Kasumi-1 (cell line): ENCODE measurements at places on chromosomes 12 and 14.

GRCh38 chr14:95222870-95223398 lies 65.6 kb upstream of the DICER1 start:
- DNase-seq, result no peak

GRCh38 chr12:77842430-77842829 lies 11.7 kb downstream of the NAV3 start:
- DNase-seq, result no peak

DNA sequence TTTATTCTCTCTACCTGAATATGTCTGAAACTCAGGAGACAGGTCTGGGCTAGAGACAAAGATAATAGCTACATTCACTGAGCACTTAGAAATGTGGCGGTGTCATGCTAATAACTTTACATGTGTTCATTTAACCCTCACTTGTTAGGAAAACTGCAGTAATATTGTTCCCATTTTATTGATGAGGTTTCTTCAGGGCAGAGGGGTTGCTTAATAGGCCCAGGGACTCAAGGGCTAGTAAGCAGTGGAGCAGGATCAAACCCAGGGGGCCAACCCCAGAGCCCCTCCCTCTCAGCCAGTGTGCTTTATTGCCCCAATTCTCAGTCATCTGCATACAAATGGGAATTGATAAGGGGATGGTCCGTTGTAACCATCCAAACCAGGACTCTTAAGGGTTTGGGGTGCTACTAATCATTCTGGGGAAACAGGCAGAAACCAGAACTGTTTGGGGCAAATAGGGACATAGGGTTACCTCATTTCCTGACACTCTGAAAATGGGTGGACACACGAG lies 142.8 kb upstream of the AMIGO2 start:
- DNase-seq, result no peak

DNA sequence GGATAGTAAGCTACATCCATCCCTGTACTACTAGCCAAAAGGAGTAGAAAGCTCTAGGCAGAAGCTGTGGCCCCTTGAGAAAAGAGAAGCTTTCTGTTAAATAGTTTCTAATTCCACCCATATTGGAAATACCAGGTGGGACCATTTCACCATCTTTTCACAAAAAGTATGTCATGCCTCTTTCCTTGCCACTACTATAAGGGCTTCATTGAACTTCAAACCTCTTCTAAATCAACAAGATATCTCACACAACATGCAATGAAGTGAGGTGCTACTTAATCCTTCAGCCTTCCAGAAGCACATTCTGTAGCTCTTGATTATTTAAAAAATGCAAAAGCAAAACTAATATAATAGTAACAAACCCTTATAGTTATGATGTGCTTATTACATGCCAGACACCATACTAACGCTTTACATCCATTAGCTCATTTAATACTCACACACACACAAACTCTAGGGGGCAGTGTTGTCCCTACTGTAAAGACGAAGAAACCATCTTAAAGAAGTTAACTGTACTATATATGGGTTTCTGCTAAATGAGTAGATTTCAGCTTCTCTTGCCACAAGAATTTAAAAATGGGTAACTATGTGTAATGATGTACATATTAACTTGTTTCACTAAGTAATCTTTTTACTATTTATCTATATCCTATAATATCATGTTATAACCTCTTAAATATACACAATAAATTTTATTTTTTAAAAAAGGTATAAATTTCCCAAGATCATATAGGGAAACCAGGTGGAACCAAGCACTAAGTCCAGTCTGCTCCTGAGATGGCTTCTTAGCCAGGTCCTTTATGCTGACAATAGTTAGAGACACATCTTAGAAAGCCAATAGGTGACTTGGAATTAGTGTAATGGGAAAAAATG lies 124.4 kb downstream of the RPS29 start:
- peak; percentile 92 for DNase-seq

- DNase-seq, result peak; percentile 47
These were observed 37.0 kb upstream of the TMEM263 start for GRCh38 chr12:106918746-106919145.

DNA sequence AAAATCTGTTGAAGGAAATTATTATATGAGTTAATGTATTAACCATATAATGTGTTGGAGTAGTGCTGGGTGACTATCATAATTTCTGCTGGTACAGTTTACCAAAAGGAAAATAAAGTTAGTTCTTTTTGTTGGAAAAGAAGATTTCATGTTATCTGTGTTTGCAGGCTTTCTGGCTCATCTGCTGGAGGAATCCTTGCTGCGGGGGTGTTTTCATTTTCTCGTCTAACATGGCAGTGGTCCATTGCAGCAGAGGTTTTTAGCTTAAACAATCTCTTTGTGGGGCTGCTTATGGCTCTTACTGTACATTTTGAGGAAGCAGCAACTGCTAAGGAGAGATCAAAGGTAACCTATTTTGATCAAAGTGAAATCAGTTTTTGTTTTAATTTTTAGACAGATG lies 24.1 kb downstream of the TMEM260 start:
- no peak for DNase-seq

DNA sequence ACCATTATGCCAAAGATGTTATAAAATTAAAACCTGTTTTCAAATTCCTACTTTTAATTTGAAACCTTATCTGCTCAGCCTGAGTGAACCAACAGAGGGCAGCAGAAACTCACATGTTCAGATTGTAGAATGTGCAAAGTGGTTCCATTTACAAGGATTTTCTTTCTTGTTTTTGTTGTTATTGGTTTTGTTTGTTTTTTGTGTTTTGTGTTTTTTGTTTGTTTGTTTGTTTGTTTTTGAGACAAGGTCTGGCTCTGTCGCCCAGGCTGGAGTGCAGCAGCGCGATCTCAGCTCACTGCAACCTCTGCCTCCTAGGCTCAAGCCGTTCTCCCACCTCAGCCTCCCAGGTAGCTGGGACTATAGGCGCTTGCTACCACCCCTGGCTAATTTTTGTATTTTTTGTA lies 22.8 kb upstream of the GARIN2 start:
- peak; percentile 45 for DNase-seq

- no peak for DNase-seq
These were observed 52.0 kb upstream of the SOCS2 start for GRCh38 chr12:93520454-93520853.

- no peak for DNase-seq
These were observed 34.7 kb upstream of the AMIGO2 start for GRCh38 chr12:47114481-47114892.

GRCh38 chr14:80428171-80428570 lies 216.9 kb upstream of the DIO2 start:
- DNase-seq, result no peak

GRCh38 chr12:26715232-26715631 lies 117.8 kb downstream of the ITPR2 start:
- no peak for DNase-seq

- no peak for DNase-seq
These were observed 1.2 kb downstream of the ITGB7 start for GRCh38 chr12:53205747-53206419.

DNA sequence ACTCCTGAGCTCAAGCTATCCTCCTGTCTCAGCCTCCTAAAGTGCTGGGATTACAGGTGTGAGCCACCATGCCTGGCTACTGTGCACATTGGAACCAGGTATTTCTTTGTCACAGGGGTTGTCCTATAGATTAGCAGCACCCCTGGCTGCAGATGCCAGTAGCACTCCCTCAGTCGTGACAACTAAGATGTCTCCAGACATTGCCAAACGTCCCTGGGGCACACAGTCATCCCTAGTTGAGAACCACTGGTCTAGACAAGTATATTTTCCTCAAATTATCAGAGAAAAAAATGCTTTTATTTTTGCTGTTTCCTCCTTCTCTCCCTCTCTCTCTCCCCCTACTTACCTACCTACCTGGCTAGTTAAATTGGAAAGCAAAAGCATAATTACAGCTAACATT lies 17.9 kb upstream of the P2RX7 start:
- no peak for DNase-seq

GRCh38 chr14:105138551-105139111 lies 29.9 kb downstream of the JAG2 start:
- DNase-seq, result no peak

DNA sequence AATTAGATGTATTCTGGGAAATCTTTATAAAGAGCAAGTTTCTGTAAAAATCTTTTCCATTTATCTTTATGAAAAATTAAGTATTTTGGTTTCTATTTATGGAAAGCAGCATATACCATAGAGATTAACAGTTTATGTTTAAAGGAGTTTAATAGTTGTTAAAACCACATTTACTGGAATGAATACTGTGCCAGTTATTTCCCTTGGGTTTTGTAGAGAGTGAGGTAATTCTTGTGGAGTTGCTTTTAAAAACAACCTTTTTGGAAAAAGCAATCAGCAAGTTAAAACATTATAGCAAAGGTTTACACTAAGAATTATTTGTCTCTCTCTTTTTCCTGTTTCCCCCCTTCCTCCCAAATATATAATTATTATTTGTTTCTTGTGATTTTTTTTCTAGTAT lies 34.9 kb downstream of the AEBP2 start:
- no peak for DNase-seq

DNA sequence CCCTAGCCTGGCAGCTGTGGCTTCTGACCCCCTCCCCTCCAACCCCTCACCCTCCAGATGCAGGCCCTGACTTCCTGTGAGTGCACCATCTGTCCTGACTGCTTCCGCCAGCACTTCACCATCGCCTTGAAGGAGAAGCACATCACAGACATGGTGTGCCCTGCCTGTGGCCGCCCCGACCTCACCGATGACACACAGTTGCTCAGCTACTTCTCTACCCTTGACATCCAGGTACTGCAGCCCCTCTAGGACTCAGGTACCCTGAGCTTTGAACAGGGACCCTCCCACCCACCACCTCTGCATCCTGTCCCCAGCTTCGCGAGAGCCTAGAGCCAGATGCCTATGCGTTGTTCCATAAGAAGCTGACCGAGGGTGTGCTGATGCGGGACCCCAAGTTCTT lies 6.0 kb upstream of the IRF9 start:
- no peak for DNase-seq

- DNase-seq, result peak; percentile 51
These were observed 4.6 kb downstream of the MTRFR start for GRCh38 chr12:123237646-123238329.

GRCh38 chr12:46082490-46083200 lies 92.3 kb upstream of the SCAF11 start:
- DNase-seq, result no peak

GRCh38 chr14:63039866-63040265 lies 5.4 kb downstream of the KCNH5 start:
- peak; percentile 64 for DNase-seq

DNA sequence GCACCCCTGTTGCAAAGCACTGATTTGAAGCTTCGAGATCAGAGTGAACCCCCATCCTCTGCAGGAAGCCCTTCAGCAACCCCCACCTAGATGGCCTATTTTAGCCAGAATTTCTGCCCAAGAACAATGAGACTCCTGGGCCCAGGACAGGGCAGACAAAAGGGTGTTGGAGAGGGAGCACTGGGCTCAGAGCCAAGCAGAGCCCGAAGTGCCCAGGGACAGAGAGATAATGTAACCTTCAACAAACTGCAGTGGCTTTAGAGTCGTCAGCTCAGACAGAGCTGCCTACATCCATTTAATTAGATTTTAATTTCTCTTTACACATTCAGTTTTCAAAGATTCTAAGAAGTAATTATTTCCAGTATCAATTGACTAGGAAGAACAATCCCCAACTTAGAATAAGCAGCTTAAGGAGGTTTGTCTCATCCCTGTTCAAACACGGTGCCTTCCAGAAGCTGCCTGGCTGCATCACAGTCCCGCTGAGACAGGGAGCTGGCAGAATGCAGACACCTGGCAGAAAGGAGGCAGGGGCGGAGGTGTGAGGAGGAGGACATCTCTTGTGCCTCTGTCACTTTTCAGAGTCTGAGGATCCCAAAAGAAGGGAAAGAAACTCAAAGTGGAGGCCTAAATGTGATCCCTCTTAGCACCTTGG lies 504.9 kb upstream of the CCDC196 start:
- no peak for DNase-seq

DNA sequence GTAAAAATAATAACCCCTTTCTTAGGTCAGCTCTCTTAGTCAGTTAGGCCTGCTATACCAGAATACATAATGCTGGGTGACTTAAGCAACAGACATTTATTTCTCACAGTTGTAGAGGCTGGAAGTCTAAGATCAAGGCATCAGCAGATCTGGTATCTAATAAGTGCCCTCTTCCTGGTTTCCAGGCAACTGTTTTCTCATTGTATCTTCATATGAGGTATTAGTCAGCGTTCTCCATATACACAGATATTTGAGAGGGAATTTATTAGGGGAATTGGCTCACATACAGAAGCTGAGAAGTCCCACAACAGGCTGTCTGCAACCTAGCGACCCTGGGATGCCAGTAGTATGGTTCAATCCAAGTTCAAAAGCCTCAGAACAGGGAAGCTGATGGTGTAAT lies 896.0 kb downstream of the GALC start:
- DNase-seq, result no peak

DNA sequence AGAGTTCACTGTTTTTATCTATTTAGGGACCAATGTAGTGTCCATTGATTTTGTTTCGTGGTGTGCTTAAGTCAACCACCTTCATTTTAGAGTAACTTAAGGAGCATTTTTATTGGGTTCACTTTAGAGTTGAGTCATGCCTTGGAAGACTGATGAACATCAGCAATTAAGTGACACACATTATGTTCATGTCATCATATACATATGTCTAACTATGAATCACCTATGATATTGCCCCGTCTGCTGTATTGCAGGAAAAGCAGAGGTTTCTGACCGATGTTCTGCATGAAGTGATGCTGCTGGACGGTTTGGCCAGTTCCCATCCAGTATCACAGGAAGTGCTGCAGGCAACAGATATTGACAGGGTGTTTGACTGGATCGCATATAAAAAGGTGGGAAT lies 227.1 kb downstream of the TRHDE start:
- DNase-seq, result no peak

GRCh38 chr12:109542876-109543275 lies 30.4 kb downstream of the MMAB start:
- no peak for DNase-seq

GRCh38 chr12:72102150-72102549 lies 163.5 kb downstream of the TPH2 start:
- no peak for DNase-seq

- DNase-seq, result no peak
These were observed 20.4 kb upstream of the BEGAIN start for GRCh38 chr14:100607611-100607956.

- DNase-seq, result no peak
These were observed 35.5 kb downstream of the DCAF4 start for GRCh38 chr14:72961579-72962335.

GRCh38 chr12:115375186-115375991 lies 691.4 kb upstream of the TBX3 start:
- no peak for DNase-seq

- DNase-seq, result no peak
These were observed 132.3 kb downstream of the PAPOLA start for GRCh38 chr14:96634481-96634880.

GRCh38 chr12:121795034-121795968 lies 1.8 kb upstream of the RHOF start:
- DNase-seq, result peak; percentile 57

DNA sequence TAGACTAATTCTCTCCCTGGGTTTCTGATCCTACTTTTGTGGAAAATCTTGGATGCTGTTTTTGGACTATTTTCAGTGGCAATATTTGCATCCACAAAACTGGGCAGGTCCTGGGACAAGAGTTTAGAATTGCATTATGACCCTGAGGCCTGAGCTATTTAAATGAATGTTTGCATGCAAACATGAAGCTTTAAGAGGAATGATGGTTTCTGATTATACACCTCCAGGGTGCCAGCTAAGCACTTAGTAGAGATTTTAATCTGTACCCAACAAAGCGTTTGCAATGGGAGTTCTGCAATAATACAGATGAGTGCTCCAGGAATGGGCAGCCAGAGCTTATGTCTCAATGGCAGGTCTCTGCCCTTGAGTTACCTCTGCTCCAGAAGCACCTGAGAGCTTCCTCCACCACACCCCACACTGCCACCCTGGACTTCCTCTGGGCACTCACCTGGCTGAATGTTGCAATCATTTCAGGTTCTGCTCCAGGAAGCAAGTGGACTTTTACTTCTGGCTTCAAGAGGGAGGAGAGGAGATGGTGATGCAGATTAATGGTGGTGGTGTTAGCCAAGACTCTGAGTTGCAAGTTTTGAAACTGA lies 6.0 kb upstream of the SPTLC2 start:
- no peak for DNase-seq
